ENCODE measurements at places on chromosomes 3 and 15. TPM values are rescaled to one million over a fixed set of nuclear protein-coding genes. Genes with fewer than 3 reads are reported as not detected.

Gene EID1
- 206 TPM for polyA plus RNA-seq

Gene RNU6-1
- not detected for polyA plus RNA-seq

Gene PEX5L
- 0.59 TPM for polyA plus RNA-seq

Gene GPR176
- 3.0 TPM for polyA plus RNA-seq

Gene MED12L
- 0.15 TPM for polyA plus RNA-seq

Gene ABHD14A
- 30.8 TPM for polyA plus RNA-seq

Gene BFSP2
- polyA plus RNA-seq = not detected
